Brain (organoid and tissue), 16 donors: ENCODE measurements at places on chromosomes 13 and 19. TPM values are rescaled to one million over a fixed set of nuclear protein-coding genes. Genes with fewer than 3 reads are reported as not detected.

ZNF577 gene
- polyA plus RNA-seq, result 1.3 TPM

SGTA gene
- 207 TPM for polyA plus RNA-seq

FUT1 gene
- polyA plus RNA-seq, result 7.9 TPM

UPK1A gene
- polyA plus RNA-seq, result not detected

CEACAM1 gene
- polyA plus RNA-seq, result 1.3 TPM

- DNase-seq, result no peak
Measured at GRCh38 chr19:428149-428548, 19.2 kb upstream of the C2CD4C start.

DNA sequence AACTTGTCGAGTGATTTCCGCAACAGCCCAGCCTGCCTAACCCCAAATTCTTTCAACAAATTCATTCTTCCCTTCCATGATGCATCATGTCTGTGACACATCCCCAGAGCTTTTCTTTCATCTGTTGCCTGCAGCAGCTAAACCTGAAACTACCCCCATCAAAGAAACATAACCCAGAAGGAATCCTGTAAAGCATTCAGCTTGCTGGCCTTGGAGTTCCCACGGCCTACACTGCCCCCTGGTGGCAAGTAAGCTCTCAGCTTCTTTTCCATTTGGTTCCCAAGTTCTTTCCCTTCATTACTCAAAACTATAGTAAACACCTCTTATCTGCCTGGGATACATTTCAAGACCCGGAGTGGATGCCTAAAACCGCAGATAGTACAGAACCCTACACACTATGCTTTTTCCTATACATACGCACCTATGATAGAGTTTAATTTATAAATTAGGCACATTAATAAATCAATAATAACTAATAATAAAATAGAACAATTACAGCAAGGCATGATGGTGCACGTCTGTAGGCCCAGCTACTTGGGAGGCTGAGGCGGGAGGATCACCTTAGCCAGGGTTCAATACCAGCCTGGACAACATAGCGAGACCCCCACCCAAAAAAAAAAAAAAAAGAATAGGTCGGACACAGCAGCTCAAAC is 7.4 kb downstream of the ETHE1 start:
- DNase-seq, result peak; percentile 95

- no peak for DNase-seq
Measured at GRCh38 chr13:50645092-50645491, 198.4 kb downstream of the DLEU7 start.

DNA sequence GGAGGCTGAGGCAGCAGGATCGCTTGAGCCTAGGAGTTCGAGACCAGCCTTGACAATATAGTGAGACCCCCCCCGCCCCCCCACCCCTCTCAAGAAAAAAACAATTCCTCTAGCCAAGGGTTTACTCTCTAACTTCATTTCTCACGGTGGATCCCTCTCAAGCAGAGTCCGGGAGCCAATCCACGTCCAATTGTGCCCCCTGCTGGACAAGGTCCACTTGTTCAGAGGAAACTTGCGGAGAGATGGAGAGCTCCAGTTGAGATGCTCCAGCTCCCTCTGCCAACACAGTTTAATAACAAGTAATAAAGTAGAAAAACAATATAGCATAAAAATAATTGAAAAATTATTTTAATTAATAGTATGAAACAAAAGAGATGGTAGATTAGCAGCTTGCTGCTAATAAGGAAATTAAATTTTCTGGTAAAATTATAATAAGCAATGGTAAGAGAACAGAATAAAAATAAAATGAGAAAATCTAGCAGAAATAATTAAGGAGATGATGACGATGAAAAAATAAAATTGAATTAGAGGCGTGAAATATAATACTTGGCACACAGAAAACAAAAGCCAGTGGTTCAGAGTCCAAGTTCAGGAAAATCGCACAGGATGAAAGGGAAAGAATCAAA is 14.5 kb upstream of the SIGLEC14 start:
- peak; percentile 91 for DNase-seq

- no peak for DNase-seq
Measured at GRCh38 chr13:90412980-90413379, 934.5 kb upstream of the MIR17HG start.

DNA sequence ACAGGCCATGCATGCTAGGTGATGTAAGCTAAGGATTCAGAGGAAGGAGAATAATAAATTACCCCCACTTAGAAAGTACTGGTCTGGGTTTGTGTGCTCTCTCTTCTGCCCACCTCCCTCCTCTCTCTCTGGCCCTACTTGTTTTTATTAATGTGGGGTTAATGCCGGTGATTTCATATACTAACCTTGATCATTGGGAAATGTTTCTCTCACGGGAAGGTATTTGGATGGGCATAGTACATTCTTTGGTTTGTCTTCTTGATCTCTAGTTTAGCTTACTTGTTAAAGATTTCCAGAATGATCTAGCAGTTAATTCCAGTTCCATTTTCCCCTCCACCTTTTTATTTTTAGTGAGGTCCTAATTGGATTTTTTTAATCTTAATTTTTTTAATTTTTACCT is 24.6 kb downstream of the ARHGAP35 start:
- no peak for DNase-seq

GRCh38 chr19:28936001-28936400 is 276.9 kb downstream of the UQCRFS1 start:
- no peak for DNase-seq

- no peak for DNase-seq
Measured at GRCh38 chr13:108273429-108274118, 4.1 kb downstream of the TNFSF13B start.

GRCh38 chr19:54463531-54464043 is at the start of gene LENG9:
Gene LENG9 (minus strand): TSS chr19:54463778. CDS start chr19:54463526, 252 bp downstream.
- peak; percentile 95 for DNase-seq

DNA sequence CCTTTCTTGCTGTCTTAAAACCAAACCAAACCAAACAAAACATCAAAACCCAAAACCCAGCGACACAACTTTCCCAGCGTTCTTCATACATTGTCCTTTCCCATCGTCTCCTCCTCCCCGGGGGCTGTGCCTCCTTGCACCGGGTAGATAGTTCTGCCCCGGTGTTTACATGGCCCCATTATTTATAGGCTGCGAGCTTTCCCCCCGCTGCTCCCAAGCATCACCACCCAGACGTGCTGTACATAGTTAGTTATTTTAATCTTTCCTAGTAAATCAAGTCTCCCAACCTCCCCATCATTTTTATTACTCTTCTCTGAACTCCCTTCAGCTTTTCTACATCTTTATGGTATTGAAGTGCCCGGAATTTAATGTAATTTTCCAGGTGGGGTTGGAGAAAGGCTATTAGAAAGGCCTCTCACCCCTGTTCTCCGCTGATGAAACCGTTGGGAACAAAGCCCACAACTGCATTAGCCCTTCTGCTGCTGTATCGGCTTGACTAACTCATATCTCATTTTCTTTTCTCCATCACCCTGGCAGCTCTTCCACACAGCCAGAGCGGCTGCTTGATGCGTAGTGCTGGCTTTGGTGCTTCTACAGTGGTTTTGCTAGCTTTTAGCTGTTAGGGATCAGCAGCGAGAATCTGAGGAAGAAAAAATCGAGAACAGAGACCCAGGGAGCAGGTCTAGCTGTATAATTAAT is 53.1 kb downstream of the FGF9 start:
- DNase-seq, result no peak

DNA sequence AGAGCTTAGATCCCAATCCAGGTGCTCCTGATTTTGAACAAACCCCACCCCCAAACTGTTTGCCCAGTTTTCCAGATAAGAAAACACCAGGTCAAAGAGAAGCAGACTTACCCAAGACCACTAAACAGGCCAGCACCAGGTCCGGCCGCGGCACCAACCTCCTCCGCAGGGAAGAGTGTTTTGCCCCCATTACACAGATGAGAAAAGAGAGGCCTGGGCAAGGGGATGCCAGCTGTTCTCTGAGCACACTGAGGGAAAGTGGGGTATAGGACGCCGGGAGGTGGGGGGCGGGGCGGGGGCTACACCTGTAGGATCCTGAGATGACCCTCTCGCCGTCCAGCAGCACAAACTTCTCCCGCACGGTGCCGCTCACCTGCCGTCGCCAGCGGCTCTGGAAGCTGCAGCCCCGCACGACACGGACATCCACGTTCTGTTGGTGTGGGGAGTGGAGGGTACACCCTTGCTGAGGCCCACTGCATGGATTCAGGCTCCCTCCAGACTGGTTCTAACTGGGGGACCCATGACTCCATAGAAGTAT is 3.1 kb downstream of the SPACA4 start:
- DNase-seq, result no peak

DNA sequence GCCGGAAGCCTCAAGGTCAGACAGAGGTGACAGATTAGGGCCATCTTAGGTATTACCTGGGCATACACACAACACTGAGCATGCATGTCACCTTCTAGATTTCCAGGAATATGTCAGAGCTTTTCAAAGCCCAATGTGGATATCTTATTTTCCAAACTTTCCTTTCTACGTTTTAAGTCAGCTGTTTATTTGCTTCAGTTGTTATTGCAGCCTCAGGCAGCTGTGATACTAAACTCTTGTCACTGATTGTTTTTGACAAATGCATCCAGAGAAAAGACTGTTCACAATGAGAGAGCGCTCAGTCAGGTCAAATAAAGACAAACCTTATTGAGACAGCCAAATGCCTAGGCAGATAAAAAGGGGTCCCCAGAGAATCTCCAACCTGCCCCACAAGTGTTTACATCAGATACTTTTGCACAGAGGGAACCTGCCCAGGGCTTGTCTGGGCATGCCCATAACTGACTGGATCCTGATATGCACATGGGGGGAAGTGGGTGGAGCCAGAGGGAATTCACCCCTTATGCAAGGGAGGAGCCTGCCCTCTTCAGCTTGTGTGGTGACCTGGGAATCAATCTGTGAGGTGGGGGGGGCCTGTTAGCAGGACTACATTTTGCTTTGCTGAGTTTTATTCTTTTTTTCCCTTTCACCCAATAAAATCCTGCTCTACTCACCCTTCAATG is 28.5 kb downstream of the MED4 start:
- DNase-seq, result no peak

DNA sequence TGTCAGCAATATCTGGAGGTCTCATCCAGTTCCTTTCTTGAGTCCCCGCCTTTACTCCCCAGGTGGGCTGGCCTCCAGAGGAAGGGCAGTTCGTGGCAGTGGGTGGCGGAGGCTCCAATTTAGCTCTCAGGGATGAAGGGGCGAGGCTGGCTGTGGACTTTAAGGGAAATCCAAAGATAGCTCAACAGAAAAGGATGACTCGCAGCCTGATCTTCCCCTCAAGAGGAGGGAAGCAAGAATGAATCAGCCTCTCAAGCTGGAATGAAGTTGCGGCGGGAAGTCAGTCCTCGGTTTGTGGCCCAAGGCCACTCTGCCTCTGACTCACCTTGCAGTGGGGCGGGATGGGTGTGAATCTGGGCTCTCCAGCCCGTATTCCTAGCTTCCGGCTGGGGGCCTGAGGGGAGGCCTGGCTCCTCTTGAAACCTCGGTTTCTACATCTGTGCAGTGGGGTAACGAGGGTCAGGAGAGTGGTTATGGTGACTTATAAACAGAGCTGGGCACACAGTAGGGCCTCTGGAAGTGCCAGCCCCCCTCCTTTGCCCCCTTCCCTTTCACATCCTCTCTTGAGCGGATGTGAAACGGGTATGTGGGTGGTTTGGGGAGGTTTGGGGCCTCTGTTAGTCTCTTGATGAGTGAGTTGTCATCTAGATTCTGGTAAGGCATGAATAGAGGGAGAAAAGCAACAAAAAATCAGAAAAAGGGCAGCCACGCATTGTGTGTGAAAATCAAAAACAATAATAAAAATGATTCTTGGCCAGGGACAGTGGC is 10.5 kb upstream of the SMG9 start:
- DNase-seq, result no peak

DNA sequence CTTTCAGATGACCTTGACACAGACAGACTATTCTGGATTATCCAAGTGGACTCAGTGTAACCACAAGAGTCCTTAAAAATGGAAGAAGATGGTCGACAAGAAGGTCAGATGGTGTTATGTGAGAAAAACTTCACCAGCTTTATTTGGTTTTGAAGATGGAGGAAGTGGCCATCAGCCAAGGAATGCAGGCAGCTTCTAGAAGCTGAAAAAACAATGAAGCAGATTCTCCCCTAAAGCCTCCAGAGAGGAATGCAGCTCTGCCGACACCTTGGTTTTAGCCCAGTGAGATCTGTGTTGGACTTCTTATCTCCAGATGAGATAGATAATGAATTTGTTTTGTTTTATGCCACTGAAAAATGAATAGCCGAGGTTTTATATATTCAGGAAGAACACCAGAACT is 501.5 kb downstream of the DCT start:
- no peak for DNase-seq
